ENCODE measurements at places on chromosomes 2 and 18. TPM values are rescaled to one million over a fixed set of nuclear protein-coding genes. Genes with fewer than 3 reads are reported as not detected.

ZNF407 gene
- total RNA-seq, result 2.6 TPM

ZNF516 gene
- 2.6 TPM for total RNA-seq

FBXO15 gene
- total RNA-seq, result 1.6 TPM

LHCGR gene
- not detected for total RNA-seq

CERKL gene
- 0.17 TPM for total RNA-seq

DNAH6 gene
- total RNA-seq, result 0.11 TPM

ZNF519 gene
- 1.9 TPM for total RNA-seq

GPR155 gene
- total RNA-seq, result 0.72 TPM

PPM1B gene
- 21.5 TPM for total RNA-seq

Measured in A549 treated with RU486 at 1 μM for 4 hours (cell line).